ENCODE measurements at places on chromosomes 3 and 15.

DNA sequence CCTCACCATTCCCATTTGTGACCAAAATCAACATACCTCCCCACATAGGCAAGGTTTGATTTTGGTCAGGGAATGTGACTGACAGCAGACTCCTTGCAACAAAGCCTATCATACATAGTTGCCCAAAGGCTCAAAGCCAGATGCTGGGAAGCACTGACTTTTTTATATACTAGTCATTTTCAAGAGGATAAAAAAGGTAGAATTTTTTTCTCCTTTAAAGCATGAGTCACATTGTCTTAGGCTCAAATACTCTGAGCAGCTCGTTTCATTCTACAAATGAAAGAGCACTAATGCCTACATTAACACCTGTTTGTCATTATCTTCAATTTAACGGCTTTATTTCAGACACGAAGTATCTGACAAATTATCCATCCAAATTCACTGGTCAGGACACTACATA, 36.2 kb downstream of the ICE2 start:
- peak; percentile 57 for DNase-seq

DNA sequence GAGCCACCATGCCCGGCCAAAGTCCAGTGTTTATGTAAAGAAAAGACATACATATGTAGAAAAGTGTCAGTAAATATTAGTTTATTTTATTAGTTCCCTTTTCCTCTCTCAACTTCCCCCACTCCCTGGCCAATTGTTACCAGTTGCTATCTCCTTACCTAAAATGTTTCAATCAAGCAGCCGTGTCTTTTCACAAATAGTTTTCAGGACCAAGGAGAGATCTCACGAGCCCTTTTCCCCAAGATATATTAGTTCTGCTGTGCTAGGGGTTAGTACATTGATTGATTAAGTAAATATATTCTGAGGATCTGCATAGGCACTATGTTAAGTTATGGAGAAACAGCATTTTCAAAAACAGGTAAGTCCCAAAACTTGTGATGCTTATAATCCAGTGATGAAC, 87.4 kb downstream of the ZIC4 start:
- DNase-seq = peak; percentile 6

- DNase-seq = peak; percentile 78
Measured at GRCh38 chr15:41544650-41545015, 576 bp upstream of the RPAP1 start.

- no peak for DNase-seq
Measured at GRCh38 chr3:46070595-46071093, 43.4 kb upstream of the XCR1 start.

GRCh38 chr3:15810702-15811101, 12.9 kb upstream of the ANKRD28 start:
- DNase-seq = no peak

DNA sequence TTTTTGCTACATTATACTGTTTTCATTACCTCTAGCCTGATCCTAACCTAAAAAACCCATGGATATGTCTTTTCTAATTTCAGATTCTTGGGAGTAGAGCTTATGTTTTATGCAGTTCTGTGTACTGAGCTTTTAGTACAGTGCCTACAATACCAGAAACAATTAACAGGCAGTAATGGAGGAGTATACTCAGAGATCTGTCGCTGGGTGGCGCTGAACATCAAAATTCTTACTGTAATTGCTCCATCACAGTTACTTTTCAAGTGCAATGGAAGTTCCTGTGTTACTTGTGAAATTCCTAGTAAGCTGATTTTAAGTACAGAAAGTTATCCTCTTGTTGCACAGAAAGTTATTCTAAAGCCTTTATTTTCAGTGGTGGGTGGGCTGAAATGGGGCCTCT, 66.9 kb downstream of the RNF13 start:
- DNase-seq = peak; percentile 68

GRCh38 chr3:114179575-114179974, 723 bp upstream of the DRD3 start:
- DNase-seq = peak; percentile 38

- DNase-seq = no peak
Measured at GRCh38 chr15:34760909-34761308, 6.1 kb upstream of the GJD2 start.
